Activated CD4-positive, alpha-beta T cell treated with anti-CD3 and anti-CD28 coated beads, Interleukin-2, amount 10 ng/mL, durations not matched to agents 7 days and 5 days (primary cell): ENCODE measurements at places on chromosomes 3 and 15. TPM values are rescaled to one million over a fixed set of nuclear protein-coding genes. Genes with fewer than 3 reads are reported as not detected.

Gene ARNT2
- total RNA-seq = not detected

Gene GXYLT2
- not detected for total RNA-seq

Gene KLHL40
- not detected for total RNA-seq

Gene EPHB1
- total RNA-seq = 1.8 TPM

Gene ZNF774
- total RNA-seq = 1.1 TPM

Gene DGKG
- 0.04 TPM for total RNA-seq

Gene CD86
- total RNA-seq = 2.5 TPM

Gene MYLK
- 0.15 TPM for total RNA-seq

Gene KNG1
- total RNA-seq = not detected

Gene CADPS
- not detected for total RNA-seq

Gene TMIE
- 1.6 TPM for total RNA-seq

Gene STXBP5L
- total RNA-seq = not detected

Gene UROC1
- not detected for total RNA-seq

Gene GOLGA8R
- total RNA-seq = 2.7 TPM

GRCh38 chr3:23608650-23609049 is 197.1 kb upstream of the UBE2E1 start:
- no peak overlapping the region for H3K27ac ChIP-seq
- no peak for DNase-seq
- no peaks in the 10 kb centered on the region for H3K36me3 ChIP-seq
- H3K4me3 ChIP-seq = no peak overlapping the region

DNA sequence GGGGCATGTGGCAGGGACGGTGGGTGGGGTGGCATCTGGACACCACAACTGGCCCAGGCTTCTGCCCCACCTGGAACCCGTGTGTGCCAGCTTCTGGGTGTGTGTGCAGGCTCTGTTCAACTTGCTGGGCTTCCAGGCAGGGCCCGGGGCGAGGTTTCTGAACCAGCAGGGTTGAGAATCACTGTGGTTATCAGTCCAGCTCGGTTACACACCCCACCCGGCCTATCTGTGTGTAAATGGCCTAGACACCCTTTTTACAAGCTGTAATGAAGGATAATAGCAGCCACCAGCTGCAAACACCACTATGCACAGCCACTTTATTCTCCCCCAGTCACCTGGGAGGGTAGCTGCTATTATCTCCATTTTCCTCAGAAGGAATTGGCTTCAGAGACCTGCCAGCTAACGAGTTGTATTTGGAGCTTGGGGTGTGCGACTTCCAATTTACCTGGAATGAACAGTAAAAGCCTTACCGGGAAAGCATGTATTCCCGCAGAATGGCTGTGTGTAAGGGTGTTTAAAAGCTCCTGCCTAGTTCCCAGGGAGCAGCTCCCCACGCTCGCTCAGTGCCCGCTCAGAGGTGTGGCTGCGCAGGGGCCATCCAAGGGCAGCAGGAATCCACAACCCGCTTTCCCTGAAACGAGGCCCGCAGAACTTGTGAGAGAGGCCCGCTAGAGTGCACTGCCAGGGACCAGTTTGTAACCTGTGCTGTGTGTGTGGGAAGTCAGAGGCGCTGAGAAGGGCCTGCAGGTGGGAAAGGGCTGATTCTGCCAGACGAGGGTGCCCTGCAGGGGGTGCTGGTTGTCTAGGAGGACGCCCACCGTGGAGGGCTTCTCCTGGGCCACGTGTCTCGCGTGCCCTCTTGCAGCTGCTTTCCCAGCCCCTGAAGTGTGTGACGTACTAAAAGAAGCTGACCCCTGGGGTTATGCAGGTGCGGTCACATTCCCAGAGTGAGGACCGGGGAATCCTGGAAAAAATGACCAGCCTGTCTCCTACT is 83.5 kb downstream of the C3orf70 start:
- H3K27me3 ChIP-seq = no peaks in the 10 kb centered on the region
- H3K36me3 ChIP-seq = no peaks in the 10 kb centered on the region
- no peak overlapping the region for H3K4me3 ChIP-seq
- no peak overlapping the region for H3K27ac ChIP-seq
- no peak for DNase-seq

DNA sequence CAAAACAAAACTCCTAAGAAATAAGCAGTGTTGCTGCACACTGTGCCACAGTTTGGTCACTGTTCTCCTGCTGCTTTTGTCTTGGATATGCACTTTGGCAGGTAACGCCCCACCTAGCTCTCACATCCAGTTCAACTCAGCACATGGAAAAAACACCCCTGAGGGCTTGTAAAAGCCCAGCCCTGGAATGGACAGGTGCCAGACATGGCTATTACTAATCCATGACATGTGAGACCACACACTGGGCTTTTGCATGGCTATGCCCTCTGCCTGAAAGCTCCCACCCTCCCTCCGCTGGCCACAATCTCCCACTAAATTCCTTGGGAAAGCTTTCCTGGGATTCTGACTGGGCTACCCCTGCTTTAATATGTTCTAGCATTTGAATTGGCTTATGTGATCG is 24.7 kb upstream of the ZBED2 start:
- no peak for DNase-seq
- no peak overlapping the region for H3K4me3 ChIP-seq
- H3K27me3 ChIP-seq = no peaks in the 10 kb centered on the region
- peaks cover 41% of the 10 kb centered on the region for H3K4me1 ChIP-seq
- no peak overlapping the region for H3K27ac ChIP-seq
- H3K36me3 ChIP-seq = peaks cover 86% of the 10 kb centered on the region

DNA sequence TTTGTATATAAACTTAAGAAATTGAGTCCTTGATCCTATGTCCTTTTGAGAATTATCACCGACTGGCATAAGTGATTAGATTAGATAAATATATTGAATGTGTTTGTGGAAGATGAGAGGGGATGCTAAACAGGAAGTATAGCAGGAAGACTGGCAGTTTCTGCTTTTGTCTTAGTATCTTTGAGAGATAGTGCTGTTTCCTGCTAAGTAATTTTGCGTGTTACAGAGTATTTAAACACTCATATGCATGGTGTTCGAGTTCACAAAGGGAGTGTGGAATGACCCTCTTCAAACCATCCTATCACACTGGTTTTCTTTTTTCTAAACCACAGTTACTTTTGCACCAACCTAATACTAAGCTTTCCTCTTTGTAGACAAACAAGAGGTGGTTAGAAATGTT is 106.0 kb downstream of the KLHL25 start:
- no peak for DNase-seq
- peak overlapping the region; percentile 93 for H3K4me3 ChIP-seq
- H3K27me3 ChIP-seq = no peaks in the 10 kb centered on the region
- peaks cover 54% of the 10 kb centered on the region for H3K36me3 ChIP-seq
- H3K4me1 ChIP-seq = peaks cover 69% of the 10 kb centered on the region

DNA sequence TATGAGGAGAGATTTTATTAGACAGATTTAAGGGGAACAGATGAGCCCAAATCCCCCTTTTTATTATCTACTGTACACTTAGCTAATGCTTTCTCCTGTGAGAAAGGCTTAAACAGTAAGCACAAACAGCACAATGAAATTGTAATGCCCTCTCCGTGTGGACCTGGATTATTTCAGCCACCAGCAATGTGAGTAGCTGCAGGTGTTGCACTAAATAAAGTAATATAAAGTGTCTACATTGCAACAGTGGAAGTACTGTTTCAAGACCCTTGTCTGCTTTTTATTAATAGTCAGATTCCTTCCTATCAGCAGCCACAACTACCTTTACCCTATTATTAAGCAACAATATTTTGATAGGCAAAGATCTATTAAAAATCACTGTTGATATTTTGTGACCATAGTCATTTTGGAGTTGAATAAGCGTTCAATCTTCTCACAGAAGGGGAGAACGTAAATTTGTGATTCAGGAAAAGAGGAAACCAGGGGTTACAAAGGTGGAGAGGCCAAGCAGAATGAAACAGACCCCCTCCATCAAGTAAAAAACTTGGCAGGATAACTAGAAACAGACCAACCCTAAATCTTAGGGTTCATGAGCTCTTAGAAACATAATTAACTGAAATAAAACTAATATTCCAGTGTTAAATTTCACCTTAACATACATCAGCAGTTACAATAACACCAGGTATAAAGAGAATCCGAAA is 422.6 kb downstream of the MECOM start:
- peaks cover 31% of the 10 kb centered on the region for H3K27me3 ChIP-seq
- H3K4me1 ChIP-seq = no peaks in the 10 kb centered on the region
- H3K27ac ChIP-seq = no peak overlapping the region
- no peaks in the 10 kb centered on the region for H3K36me3 ChIP-seq
- DNase-seq = no peak
- H3K4me3 ChIP-seq = no peak overlapping the region

DNA sequence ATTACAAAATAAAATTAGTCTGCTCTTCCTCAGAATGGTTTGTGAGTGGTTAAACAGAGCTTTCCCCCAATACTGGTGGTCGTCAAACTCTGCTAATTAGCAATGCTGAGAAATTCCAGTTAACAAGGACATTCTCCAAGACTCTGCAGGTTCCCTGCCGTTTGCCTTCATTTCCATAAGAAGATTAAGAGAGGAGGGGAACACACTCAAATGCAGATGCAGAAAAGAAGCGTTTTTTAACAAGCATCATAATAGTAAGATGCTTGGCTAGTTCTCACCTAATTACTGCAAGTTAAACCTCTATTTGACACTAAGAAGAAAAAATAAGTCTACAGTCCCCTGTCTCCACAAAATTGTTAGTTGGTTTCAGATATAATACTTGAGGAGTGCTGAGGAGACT is 3.7 kb upstream of the SOX2 start:
- no peaks in the 10 kb centered on the region for H3K36me3 ChIP-seq
- DNase-seq = no peak
- peaks cover 14% of the 10 kb centered on the region for H3K4me1 ChIP-seq
- H3K27ac ChIP-seq = no peak overlapping the region
- H3K4me3 ChIP-seq = no peak overlapping the region

- no peak overlapping the region for H3K4me3 ChIP-seq
- no peaks in the 10 kb centered on the region for H3K27me3 ChIP-seq
- DNase-seq = no peak
- peaks cover 27% of the 10 kb centered on the region for H3K36me3 ChIP-seq
Observed at GRCh38 chr15:64856429-64857145, 14.9 kb downstream of the PLEKHO2 start.

- no peak overlapping the region for H3K4me3 ChIP-seq
- no peak overlapping the region for H3K27ac ChIP-seq
- DNase-seq = no peak
- H3K27me3 ChIP-seq = no peaks in the 10 kb centered on the region
Observed at GRCh38 chr15:57026016-57026592, 107.7 kb downstream of the TCF12 start.

DNA sequence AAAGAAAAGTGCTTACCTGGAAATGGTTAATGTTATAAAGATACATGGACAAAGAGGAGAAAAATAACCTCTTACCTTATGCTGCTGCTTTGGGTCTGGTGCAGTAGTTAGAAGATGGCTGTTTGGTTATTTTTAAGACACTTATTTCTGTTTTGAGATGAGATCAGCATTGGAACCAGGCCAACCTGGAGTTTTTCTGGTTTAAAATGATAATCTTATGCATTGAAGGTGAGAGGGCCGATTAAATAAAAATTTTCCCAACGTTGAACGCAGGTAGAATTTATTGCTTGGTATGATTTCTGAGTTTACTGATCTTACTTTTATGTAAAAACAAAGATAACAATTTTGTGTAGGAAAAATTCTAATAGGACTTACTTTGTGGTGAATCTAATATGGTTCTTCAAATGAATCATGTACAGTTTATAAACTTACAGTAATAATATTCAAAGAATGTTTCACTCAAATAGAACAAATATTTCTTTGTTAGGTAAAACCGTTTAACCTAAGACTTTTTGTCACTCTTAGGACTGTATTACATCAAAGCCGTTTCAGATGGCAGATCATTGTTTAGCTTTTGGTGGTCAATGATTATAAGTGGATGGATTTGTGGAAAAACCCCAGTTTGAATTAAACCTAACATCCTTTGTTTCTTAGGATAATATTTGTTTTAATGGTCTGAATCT is 14.9 kb downstream of the UBE2E2 start:
- DNase-seq = no peak
- H3K36me3 ChIP-seq = no peaks in the 10 kb centered on the region
- H3K4me1 ChIP-seq = no peaks in the 10 kb centered on the region
- H3K4me3 ChIP-seq = no peak overlapping the region

DNA sequence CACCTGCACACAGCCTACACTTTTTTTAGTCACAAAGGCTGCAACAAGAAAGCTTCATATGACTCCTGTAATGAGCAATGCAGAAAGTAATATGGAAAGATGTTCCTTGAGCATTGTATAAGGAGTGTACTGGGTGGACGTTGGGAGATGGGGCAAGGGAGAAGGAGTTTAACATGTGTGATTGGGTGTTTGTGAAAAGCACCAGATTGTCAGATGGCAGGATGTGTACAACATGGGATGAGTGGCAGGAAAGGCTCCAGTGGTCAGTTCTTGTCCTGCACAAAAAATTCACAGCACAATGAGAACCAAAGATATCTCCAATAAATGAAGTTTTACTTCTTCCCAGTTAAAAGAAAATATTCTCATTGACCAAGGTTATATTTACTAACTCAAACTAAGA is 255.1 kb downstream of the EPHA3 start:
- no peak overlapping the region for H3K27ac ChIP-seq
- H3K4me1 ChIP-seq = no peaks in the 10 kb centered on the region
- no peaks in the 10 kb centered on the region for H3K27me3 ChIP-seq
- no peak overlapping the region for H3K4me3 ChIP-seq
- H3K36me3 ChIP-seq = no peaks in the 10 kb centered on the region

DNA sequence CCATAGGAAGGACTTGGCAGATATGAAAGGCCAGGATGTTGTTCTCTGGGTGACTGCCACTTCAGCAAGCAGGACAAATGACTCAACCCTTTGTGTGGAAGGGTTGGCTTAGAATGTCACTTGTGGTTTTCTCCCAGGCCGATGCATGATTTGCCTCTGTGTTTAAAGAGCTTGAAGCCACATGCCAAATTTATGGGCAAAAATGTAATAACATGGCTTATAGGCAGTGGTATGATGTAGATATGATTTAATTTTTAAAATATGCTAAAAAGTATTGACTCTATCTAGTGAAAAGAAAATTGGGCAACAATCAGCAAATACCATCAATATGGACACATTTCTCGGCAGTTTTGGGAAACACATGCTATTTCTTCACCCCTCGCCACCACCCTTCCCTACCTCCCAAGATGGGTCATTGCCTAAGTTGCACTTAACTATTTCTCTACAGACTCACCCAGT is 114.6 kb downstream of the CYP19A1 start:
- no peak overlapping the region for H3K4me3 ChIP-seq
- DNase-seq = no peak
- peaks cover 6% of the 10 kb centered on the region for H3K4me1 ChIP-seq
- H3K36me3 ChIP-seq = no peaks in the 10 kb centered on the region
- H3K27me3 ChIP-seq = peaks cover 9% of the 10 kb centered on the region

GRCh38 chr3:132570016-132570415 is 27.1 kb upstream of the ACKR4 start:
- no peaks in the 10 kb centered on the region for H3K4me1 ChIP-seq
- H3K4me3 ChIP-seq = no peak overlapping the region
- H3K27ac ChIP-seq = no peak overlapping the region
- DNase-seq = no peak
- no peaks in the 10 kb centered on the region for H3K27me3 ChIP-seq

GRCh38 chr3:153484842-153485241 is 322.8 kb downstream of the RAP2B start:
- no peaks in the 10 kb centered on the region for H3K27me3 ChIP-seq
- DNase-seq = no peak
- H3K4me3 ChIP-seq = no peak overlapping the region
- H3K36me3 ChIP-seq = peaks cover 3% of the 10 kb centered on the region

- H3K4me3 ChIP-seq = no peak overlapping the region
- H3K27me3 ChIP-seq = peaks cover 14% of the 10 kb centered on the region
- peak; percentile 8 for DNase-seq
- H3K4me1 ChIP-seq = no peaks in the 10 kb centered on the region
Observed at GRCh38 chr3:159884661-159885402, 103.8 kb upstream of the IL12A start.

- no peaks in the 10 kb centered on the region for H3K36me3 ChIP-seq
- H3K27ac ChIP-seq = no peak overlapping the region
Observed at GRCh38 chr3:52135332-52135731, 18.9 kb downstream of the POC1A start.
